ENCODE measurements at places on chromosomes 1 and 21. TPM values are rescaled to one million over a fixed set of nuclear protein-coding genes. Genes with fewer than 3 reads are reported as not detected.

DNA sequence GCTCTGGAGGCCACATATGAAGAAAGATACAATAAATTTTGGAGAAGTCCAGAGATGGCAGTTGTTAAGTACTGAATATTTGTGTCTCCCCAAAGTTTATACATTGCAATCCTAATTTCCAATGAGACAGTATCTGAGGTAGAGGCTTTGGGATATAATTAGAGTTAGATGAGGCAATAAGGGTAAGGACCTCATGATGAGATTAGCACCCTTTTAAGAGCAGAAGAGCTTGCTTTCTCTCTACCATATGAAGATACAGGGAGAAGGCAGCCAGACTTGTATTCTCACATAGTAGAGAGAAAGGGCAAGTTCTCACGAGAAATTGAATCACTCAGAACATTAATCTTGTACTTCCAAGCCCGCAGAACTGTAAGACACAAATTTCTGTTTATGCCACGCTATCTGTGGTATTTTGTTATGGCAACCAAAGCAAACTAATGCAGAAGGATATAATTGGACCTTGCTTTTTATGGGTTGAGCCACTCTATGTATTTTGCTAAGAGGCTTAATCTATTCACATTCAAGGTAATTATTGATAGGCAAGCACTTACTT is 430.1 kb downstream of the KCNT2 start:
- H3K36me3 ChIP-seq, result no peaks in the 10 kb centered on the region
- no peaks in the 10 kb centered on the region for H3K4me1 ChIP-seq
- no peak for DNase-seq
- H3K27me3 ChIP-seq, result no peaks in the 10 kb centered on the region
- H3K4me3 ChIP-seq, result no peak overlapping the region

- no peaks in the 10 kb centered on the region for H3K27me3 ChIP-seq
- no peak for DNase-seq
- no peaks in the 10 kb centered on the region for H3K36me3 ChIP-seq
- no peak overlapping the region for H3K4me3 ChIP-seq
Observed at GRCh38 chr1:119052267-119052666, 64.1 kb upstream of the TBX15 start.

DNA sequence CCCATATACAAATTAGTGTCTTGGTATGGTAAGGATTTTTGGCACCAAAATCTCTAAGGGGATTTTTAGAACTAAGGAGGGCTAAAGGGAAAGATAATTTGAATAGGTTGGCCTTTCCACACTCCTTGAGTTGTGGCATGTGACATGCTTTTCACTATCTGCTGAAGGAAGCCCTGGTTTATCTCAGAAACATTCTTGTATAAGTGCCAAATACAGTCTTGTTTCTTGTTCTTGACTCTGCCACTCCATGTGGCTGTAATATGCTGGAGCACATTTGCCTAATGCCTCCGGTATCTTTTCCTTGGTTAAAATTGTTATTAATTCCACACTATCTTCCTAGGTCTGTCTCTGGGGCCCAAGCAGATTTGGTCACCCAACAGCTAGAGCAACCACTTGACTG is 457.0 kb downstream of the USP25 start:
- H3K4me3 ChIP-seq, result no peak overlapping the region
- DNase-seq, result no peak
- no peaks in the 10 kb centered on the region for H3K36me3 ChIP-seq
- no peak overlapping the region for H3K27ac ChIP-seq
- no peaks in the 10 kb centered on the region for H3K4me1 ChIP-seq
- H3K27me3 ChIP-seq, result no peaks in the 10 kb centered on the region

- H3K4me3 ChIP-seq, result no peak overlapping the region
- H3K27ac ChIP-seq, result no peak overlapping the region
- no peak for DNase-seq
- no peaks in the 10 kb centered on the region for H3K36me3 ChIP-seq
- H3K4me1 ChIP-seq, result no peaks in the 10 kb centered on the region
- no peaks in the 10 kb centered on the region for H3K27me3 ChIP-seq
Observed at GRCh38 chr1:229065613-229066012, 205.3 kb upstream of the RAB4A start.

DNA sequence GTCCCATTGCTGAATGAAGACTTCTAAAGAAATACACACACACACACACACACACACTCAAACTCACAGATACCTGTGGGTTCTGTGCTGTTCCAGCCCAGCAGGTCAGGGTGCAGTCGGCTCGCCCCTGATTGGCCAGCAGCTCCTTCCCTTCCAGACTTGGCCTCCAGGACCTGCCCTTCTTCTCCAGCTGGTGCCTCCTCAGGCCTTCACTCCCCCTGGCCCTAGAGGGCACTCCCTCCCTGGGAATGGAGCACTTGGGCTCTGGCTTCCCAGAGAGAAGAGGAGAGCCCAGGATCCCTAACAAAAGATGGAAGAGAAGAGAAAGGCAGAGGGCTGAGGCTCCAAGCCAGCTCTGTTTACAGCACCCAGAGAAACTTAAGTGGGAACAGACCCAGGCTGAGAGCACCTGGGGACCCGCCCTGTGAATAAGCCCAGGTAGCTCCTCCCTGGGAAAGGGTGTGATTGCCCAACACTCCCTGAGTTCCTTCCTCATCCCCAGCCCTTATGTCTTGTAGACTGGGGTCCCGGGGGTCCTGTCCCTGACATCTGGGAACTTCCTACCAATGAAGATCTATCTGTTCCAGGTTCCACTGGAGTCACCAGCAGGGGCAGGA is at the start of gene PGLYRP3:
Gene PGLYRP3, minus strand, starts transcription at position 383 of the 617 bp plus-strand sequence. CDS start 2,287 bp downstream, outside the sequence.
- H3K27me3 ChIP-seq, result no peaks in the 10 kb centered on the region
- no peak within 1 kb of the TSS for H3K27ac ChIP-seq
- no peaks in the 10 kb centered on the region for H3K36me3 ChIP-seq
- no peaks in the 10 kb centered on the region for H3K4me1 ChIP-seq

DNA sequence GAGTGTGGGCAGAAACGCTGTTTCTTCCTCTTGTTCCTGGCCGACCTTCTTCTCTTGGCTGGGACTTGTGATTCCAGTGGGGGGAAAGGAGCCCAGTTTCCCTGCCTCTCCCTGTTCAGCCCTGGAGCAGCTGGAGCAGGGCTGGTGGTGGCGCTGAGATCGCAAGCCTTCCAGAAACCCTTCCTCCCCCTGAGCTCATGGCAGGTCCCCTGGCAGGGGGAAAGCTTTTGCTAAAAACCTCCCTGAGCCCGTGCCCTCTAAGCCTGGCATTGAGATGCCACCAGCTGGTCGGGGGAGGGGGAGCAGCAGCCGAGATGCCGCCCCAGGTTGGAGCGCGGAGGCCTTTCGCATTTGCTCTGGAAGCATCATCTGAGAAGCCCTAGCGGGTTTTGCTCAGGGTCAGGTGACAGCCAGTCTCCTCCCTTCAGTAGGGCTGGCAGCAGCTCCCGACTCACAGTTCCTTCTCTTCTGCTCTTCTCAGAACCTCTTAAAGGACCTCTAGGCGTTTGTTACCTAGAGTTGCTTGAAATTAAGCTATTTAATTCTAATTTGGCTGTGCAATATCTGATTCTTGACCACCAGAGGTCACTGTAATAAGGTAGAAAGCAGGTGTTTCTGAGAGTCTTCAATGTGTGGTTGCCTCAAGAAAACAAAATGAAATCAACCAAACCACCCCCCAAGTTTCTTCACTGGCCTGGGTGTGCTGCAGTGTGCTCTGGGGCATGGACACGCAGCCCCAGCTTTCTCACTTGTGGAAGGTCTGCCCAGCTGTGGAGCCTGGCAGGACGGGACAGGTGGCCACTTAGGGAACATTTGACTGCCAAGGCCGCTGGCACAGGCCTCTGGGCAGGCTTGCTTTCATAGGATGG is 257.3 kb downstream of the CAMTA1 start:
- H3K36me3 ChIP-seq, result no peaks in the 10 kb centered on the region
- no peak for DNase-seq
- no peak overlapping the region for H3K4me3 ChIP-seq
- no peaks in the 10 kb centered on the region for H3K4me1 ChIP-seq

DNA sequence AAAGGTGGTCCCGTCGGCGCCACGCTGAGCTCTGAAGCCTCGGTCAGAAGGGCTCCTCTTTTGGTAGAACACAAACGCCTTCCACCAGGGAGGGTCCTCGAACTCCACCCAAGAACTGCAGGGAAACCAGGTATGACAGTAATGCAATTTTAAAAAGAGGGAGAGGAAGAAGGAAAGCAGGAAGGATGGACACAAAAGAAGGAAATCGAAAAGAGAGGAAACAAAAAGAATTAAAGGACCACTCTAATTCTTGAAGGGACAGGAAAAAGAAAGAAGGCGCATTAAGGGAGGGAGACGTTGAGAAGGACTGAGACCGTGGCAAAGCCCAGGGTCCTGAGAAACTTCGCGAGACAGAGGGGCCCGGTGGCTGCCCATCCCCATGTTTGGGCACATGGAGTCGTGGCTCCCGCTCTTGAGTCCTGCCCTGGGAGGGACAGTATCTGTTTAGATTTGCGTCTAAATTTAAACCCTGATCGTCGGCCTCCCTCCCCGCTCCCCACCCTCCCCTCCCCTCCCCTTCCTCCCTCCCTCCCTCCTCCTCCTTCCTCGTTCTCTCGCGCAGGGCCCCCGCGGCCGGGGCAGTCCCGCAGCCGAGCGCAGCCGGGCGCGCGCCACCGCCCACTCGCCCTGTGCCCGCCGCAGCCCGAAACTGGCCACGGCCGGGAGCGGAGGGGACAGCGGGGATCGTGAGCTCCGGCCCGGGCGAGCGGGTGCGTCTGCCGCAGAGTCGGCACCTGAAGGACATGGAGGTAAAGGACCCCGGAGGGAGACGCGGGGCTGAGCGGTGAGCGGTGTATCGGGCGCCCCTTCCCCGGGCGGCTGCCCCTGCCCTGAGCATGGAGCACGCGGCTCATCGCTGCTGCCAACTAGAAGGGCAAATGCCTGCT is at the start of gene RCSD1:
Gene RCSD1, plus strand, starts transcription at position 552 of the 887 bp plus-strand sequence. Its CDS starts 192 bp downstream, at position 744.
- peak; percentile 80 for DNase-seq
- peak within 1 kb of the TSS; percentile 91 for H3K27ac ChIP-seq
- H3K27me3 ChIP-seq, result no peaks in the 10 kb centered on the region
- H3K4me3 ChIP-seq, result peak within 1 kb of the TSS; percentile 99
- H3K36me3 ChIP-seq, result peaks cover 14% of the 10 kb centered on the region

DNA sequence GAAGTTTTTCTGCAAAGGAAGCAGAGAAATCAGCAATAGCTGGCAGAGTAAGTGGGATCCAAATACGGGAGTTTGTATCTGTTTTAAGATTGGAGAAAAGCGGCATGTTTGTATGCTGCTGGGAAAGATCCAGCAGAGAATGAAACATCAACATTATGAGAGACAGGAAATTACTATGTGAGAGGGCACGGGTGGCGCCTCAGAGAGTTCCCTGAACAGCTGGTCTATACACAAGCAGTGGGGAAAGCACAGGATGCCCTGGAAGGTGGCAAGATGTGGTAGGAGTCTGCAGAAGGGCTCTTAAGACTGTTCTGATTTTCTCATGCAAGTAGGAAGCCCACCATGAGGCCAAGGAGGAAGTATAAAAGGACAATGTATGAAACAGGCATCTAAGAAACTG is 130.4 kb downstream of the RERE start:
- H3K27ac ChIP-seq, result no peak overlapping the region
- no peaks in the 10 kb centered on the region for H3K27me3 ChIP-seq
- no peaks in the 10 kb centered on the region for H3K36me3 ChIP-seq
- H3K4me3 ChIP-seq, result no peak overlapping the region
- DNase-seq, result no peak
- H3K4me1 ChIP-seq, result peaks cover under 1% of the 10 kb centered on the region

GRCh38 chr21:31918250-31918775 is 45.5 kb downstream of the HUNK start:
- H3K27me3 ChIP-seq, result no peaks in the 10 kb centered on the region
- no peaks in the 10 kb centered on the region for H3K4me1 ChIP-seq
- no peak overlapping the region for H3K27ac ChIP-seq
- no peak overlapping the region for H3K4me3 ChIP-seq

DNA sequence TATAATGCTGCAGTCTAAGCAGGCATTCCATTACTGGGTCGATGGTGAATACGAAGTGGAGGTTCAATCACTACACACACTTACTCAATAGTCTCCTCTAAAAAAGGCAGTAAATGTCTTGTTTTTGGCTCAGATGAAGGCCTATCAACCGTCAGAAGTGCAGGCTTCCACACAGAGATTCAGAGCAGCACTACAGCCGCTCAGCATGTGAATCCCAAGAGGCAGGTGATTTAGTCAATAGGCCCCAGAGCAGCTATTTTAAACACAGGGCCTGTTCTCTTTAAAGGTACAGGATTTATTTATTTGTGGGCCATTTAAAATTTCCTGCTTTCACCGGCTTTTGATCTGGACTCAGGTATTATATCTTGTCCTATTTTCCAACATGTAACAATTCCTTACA is 293.7 kb downstream of the RGS7 start:
- H3K27me3 ChIP-seq, result no peaks in the 10 kb centered on the region
- DNase-seq, result no peak
- no peaks in the 10 kb centered on the region for H3K36me3 ChIP-seq
- H3K4me1 ChIP-seq, result no peaks in the 10 kb centered on the region

DNA sequence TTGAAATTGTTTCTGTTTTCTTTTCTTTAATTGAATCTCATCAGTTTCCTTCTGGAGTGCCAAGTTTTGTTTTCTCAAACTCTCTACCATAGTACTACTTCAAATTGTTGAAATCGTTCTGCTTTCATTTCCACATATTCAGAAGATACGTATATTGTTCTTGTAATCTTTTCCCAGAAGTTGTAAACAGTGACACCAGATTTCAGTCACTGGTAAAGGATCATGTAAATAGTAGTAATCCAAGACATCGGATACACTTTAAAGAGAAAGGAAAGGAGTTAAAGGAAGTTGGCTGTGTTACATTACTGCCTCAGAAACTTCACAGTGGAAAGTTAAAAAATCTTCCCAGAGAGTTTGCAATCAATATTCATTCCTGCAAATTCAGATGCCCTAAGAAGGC is 67.5 kb downstream of the RGL1 start:
- peaks cover 5% of the 10 kb centered on the region for H3K4me1 ChIP-seq
- no peaks in the 10 kb centered on the region for H3K36me3 ChIP-seq
- H3K4me3 ChIP-seq, result no peak overlapping the region
- H3K27ac ChIP-seq, result no peak overlapping the region
- no peak for DNase-seq

DNA sequence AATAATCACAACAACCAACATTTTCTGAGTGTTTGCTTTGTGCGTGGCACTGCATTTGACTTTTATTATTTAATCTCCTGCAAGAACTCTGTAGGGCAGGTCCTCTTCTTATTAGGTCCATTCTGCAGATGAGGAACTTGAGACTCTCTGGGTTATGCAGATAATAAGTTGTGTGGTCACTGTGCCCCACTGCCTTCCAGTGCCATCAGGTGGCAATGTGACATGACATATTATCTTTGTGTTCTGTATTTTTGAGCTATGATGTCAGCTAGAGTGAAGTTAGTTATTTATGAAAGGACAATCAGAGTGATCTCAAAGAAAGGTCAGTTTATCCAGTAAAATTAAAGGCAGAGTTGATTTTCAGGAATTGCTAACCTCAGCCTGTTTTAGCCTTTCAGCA is 196.0 kb downstream of the FMN2 start:
- H3K4me1 ChIP-seq, result no peaks in the 10 kb centered on the region
- no peaks in the 10 kb centered on the region for H3K36me3 ChIP-seq
- H3K4me3 ChIP-seq, result no peak overlapping the region
- no peak for DNase-seq
- no peaks in the 10 kb centered on the region for H3K27me3 ChIP-seq
- no peak overlapping the region for H3K27ac ChIP-seq

- no peaks in the 10 kb centered on the region for H3K36me3 ChIP-seq
- no peak overlapping the region for H3K27ac ChIP-seq
- no peak for DNase-seq
Observed at GRCh38 chr1:172630868-172631267, 28.0 kb upstream of the FASLG start.

- H3K36me3 ChIP-seq, result no peaks in the 10 kb centered on the region
- no peak overlapping the region for H3K27ac ChIP-seq
- H3K4me3 ChIP-seq, result no peak overlapping the region
- H3K27me3 ChIP-seq, result no peaks in the 10 kb centered on the region
Observed at GRCh38 chr1:116580446-116581322, 9.9 kb upstream of the CD58 start.

The CRP gene
- polyA plus RNA-seq, result not detected

The PLEKHA6 gene
- polyA plus RNA-seq, result not detected

The MX2 gene
- 52.7 TPM for polyA plus RNA-seq

The RGSL1 gene
- polyA plus RNA-seq, result not detected

The MYBPH gene
- not detected for polyA plus RNA-seq

The OR10J1 gene
- polyA plus RNA-seq, result not detected

The HSF2BP gene
- polyA plus RNA-seq, result 0.20 TPM
